ENCODE measurements at places on chromosomes 6 and 20.

DNA sequence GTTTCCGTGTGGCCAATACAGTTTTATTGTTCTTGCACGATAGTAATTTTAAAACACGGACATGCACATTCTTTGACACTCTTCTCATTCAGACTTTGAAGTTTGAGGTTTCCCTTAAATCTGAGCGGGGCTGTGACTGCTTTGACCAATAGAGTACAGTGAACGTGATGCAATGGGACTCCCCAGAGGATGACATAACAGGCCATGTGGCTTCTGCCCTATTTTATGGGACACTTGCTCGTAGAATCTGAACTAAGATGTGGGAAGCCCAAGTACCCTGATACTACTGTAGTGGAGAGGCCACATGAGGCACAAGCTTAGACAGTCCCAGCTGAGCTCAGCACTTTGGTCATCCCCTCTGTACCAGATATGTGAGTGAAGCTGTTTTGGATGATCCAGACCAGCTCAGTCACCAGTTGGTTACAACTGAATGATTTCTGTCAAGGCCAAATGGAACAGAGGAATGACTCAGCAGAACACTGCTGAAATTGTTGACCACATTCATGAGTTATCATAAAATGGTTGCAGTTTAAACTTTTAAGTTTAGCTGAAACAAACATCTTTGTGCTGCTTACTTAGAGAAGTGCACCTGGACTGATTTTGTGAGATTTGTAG, 279.4 kb downstream of the RFPL4B start:
- peak; percentile 72 for DNase-seq

DNA sequence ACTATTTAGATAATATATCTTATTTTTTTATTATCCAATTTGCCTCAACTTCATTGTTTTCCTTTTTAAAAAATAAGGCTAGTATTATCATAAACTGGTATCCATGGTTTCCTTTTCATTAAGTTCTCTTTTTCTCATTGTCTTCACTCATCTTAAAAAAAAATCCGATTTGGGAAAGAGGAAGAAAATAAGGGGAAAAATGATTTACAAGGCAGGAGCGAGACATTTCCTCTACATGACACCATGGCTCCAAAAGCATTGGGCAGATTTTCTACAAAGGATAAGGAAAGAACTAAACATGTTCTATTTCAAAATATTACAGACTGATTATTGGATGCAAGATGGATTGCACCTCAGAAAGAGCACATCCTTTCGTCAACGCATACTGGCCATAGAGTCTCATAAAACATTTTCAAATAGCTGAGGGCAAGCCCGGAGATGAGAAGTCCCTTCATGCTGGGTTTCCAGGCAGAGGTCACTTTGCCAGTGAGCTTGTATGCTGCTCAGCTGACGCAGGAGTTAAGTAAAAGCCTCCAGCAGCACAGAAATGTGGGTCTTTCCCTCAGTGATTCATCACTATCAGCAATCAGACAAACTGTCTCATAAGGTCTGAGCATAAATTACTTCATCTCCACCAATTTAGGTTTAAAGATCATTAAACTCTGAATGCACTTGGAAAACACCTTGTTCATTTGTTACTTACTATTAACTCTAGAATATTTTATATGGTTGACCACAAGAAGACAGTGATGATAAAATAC, 129.0 kb upstream of the TNFAIP3 start:
- peak; percentile 50 for DNase-seq

DNA sequence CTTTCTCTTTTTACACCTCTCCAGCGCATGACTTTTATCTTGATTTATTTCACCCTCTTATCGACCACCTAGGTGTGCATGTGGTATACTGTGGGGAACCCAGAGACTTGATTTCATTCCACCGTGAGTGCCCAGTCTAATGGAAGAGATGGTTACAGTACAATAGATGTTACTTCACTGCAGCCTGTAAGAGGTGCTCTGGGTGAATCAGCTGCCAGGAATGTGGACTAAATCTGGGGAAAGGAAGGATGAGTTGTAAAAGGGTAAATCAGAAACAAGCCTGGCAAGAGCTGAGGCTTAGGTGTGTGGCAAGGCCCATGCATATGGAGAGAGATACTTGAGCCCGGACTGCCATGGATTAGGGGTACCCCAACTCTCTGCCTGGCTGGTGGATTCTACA, 7.4 kb downstream of the STK35 start:
- DNase-seq = no peak

GRCh38 chr20:19407736-19408135, 195.3 kb downstream of the SLC24A3 start:
- DNase-seq = no peak

DNA sequence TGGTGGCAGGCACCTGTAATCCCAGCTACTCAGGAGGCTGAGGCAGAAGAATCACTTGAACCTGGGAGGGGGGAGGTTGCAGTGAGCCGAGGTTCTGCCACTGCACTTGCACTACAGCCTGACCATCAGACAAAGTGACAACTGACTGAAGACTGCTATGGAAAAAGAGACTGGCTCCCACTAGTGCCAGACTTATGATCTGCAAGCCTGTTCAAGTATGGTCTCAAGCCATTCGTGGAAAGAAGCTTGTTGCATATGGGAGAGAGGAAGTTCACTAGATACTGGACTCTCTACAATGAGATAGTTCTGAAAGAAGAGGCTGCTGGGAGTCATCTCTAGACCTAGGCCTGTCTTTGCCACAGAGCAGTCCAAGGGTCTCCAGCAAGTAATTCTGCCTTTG, 26.7 kb downstream of the MDN1 start:
- peak; percentile 8 for DNase-seq

GRCh38 chr20:52242237-52243230, 51.0 kb upstream of the ZFP64 start:
- peak; percentile 4 for DNase-seq

- no peak for DNase-seq
These were observed 40.7 kb downstream of the PLCB4 start for GRCh38 chr20:9109566-9109965.

DNA sequence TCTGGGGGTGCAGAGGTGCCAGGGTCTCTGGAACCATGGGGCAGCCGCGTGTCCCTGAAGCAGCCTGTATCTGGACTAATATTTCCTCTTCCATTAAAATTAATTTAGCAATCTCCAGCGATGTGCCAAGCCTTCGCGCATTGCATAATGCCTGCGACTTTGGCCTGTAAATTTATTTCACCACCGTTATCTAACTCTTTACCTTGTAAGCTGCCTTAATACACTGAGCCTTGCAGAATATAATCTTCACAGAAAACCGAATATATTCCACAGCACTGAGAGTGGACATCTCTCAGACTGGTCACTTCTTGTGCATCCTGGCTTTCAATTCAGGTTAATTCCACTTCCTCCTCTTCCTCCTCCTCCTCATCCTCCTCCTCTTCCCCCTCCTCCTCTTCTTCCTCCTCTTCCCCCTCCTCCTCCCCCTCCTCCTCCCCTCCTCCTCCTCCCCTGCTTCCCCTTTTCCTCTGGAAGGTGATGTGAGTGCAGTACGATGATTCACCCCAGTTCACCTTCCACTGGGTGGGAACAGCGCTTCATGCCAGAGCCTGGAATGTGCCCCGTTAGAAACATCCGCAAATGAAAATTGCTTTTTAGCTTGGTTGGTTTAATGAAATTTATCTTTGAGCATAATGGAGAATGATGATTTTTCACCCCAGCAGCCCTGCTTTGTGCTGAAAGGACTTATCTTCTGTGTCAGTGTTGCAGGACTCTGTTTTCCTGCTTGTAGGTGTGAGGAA, 101.4 kb downstream of the CDH4 start:
- no peak for DNase-seq

GRCh38 chr20:46894971-46895905, 595 bp downstream of the EYA2 start:
- no peak for DNase-seq

DNA sequence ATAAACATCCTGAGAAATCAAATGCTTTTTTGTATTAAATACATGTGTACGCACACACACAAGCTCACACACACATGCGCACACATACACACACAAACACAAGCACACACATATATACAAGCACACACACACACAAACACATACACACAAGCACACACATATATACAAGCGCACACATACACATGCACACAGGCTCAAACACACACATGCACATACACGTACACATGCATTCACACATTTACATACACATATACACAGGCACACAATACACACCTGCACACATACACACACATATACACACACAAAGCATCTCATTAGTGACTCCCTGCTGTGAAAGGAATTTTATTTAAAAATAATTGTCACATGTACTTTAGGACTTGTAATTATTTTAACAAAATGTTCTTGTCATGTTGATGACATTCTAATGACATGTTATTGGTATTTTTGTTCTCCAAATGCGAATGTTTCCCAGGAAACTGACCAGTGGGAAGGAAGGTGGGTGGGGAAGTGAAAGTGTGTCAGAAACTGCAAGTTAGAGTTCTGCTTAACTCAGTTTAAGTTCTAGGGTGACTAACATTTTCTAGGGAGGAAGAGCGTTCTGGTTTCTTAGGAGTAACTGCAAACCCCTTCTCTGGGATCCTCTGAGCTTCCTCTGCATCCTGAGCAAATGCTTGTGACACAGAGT, 113.9 kb upstream of the ZNF217 start:
- peak; percentile 57 for DNase-seq
